RPMI7951 (cell line): ENCODE measurements at places on chromosomes 1 and 21. TPM values are rescaled to one million over a fixed set of nuclear protein-coding genes. Genes with fewer than 3 reads are reported as not detected.

GRCh38 chr21:37532868-37533780, 166.6 kb downstream of the DYRK1A start:
- peak; percentile 70 for DNase-seq

GRCh38 chr1:112532064-112532463, 23.3 kb downstream of the WNT2B start:
- no peak for DNase-seq

DNA sequence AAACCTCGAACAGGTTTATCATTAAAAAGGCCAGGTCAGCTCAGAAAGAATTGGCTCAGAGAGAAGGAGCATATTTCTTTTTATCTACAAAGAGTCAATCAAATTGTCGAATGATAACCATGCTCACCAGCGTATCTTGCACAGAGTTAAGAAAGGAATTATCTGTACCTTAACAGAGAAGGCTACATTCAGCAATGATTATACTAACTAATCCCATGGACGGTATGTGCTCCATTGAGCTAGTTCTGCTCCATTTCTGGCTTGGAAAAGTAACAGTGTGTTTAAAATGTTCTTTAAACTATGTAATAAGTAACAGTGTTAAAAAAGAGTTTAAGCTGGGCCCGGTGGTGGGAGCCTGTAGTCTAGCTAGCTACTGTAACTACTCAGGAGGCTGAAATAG, 4.2 kb downstream of the UBR4 start:
- no peak for DNase-seq

Gene CFAP74
- total RNA-seq, result 0.10 TPM in 1 of 2 replicates, not detected in the other

Gene TEDDM1
- not detected in 2 replicates for total RNA-seq

Gene GRHL3
- not detected in 2 replicates for total RNA-seq

DNA sequence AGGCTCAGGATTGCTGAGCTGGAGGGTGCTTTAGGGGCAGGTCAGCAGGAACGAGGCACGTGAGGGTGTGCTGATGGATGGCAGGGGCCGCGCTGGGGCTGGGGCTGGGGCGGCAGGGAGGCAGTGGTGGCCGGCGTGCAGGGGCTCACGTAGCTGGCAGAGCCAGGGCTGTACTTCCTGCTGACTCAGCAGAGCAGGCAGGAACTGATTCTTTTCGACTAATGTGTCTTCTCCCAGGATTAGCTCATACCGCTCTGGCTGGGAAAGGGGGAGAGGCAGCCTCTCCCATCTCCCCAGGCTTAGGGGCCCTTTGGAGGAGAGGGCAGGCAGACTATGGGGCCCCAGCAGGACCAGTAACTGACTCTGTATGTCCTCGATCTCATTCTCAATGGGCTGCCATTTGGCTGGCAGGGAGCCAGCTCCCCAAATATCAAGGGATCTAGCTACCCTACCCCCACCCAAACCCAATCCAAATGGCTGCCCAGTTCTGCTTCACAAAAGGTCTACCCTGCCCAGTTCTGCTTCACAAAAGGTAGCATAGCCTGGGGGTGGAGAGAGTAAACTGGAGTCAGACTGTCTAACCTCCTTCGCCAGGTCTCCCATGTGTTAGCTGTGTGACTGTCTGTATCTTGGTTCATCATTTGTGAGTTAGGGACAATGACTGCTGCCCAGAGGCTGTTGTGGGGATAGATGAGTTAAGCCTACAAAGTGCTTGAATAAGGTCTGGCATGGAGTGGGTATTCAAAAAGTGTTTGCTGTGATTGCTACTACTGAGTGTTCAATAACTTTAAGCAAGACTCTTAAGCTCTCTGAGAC, 100.1 kb upstream of the SLC2A1 start:
- DNase-seq, result no peak

Gene TTF2
- total RNA-seq, result 12.8 and 23.4 TPM in 2 replicates

Gene FAM131C
- 0.20 TPM in 1 of 2 replicates, not detected in the other for total RNA-seq

Gene SF3B4
- total RNA-seq, result 22.0 and 33.2 TPM in 2 replicates

Gene CCDC24
- total RNA-seq, result 5.5 and 5.9 TPM in 2 replicates

Gene LMOD1
- 0.49 and 0.60 TPM in 2 replicates for total RNA-seq

DNA sequence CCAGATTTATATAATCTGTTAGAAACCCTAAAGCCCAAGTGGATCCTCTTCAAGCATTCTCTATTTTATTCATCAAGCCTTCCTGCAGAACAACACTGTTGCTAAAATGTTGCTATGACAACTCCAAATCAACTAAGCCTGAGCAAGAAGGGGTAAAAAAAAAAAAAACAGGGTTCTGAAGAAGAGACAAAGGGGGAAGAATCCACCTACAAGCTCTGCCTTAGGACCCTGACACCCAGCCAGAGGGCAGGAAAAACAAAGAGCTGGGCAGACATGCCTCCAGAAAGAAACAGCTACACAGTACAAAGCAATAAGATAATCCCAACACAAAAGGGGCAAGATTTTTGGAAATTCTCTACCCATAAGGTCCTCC, 1.3 kb downstream of the USF1 start:
- no peak for DNase-seq

DNA sequence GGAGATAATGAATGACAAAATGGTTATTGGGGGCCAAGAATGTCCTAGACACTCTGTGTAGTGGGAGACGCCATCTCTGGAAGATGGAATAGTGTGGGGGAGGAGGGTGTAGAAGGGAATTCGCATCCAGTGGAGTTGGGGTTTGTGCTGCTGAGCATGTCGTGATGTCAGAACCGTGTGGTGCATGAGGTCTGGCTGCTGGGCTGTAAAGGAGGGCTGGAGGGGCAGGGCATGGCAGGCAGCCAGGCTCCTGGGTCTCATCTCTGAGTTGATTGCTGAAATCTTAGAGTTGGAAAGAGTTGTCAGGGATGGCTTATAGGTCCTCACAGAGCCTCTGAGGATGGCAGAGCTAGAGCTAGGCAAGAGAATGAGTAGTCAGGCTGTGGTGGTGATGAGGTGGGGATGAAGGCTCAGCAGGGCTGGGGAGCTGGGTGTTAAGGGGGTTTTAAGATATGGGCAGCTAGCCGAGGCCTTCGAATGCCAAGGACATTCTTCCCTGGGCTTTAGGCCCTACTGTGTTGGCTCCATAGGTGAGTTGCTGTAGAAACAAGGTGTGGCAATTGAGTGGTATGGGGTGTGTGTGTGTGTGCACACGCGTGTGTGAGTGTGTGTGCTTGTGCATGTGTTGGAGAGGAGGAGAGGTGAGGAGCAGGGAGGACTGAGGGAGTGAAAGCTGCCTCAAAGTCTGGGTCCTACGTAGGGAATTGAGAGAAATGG, 1.9 kb downstream of the PPFIA4 start:
- no peak for DNase-seq

- no peak for DNase-seq
These were observed 333 bp downstream of the LCE7A start for GRCh38 chr1:152860129-152860528.

- no peak for DNase-seq
These were observed 5.4 kb upstream of the WDR47 start for GRCh38 chr1:109047339-109047738.

Gene CFHR5
- not detected in 2 replicates for total RNA-seq

DNA sequence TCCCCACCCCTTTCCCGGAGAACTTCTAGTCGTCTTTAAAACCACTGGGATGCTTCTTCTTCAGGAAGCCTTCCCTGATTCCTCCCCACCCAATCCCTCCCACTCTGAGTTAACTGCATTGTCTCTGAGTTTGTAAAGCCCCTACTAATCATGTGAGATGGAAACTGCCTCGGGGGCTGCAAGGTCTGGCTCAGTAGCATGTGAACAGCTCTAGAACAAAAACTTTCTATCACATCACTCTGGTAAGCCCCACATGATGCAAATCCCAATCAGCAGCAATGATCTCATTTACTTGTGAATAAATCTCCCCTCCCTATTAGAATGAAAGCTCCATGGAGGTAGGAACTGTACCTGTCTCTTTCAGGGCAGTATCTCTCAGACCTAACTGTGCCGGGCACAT, 141.0 kb upstream of the JUN start:
- no peak for DNase-seq

DNA sequence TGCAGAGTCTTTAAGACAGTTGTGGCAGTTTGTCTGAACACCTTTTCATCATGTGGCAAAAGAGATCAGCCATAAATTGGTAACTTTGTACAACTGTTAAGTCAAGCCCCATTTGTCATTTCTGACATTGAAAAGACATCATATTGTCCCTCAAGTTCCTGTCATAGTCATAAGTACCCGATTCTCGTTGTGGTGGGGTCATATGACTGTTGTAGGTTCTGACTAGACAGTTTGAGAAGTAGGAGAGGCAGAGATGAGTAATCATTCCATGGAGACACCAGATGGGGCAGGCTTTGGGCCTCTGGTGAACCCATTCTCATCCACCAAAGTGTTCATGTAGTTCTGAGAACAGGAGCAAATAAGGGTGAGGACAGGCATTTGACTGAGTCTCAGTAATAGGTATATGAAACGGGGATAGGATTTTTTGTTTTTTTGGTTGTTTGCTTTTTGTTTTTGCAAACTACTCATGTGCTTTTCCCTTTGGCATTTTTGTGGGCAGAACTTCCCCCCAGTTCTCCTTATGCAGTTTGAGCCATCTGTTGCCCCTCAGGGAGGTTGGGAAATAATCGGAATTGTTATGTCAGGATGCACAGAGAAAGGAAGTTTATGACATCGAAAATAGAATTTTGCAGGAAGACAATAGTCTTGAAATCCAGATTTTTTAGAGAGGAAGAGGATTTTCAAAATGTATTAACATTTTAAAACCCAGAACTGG, 86.9 kb upstream of the KCNE2 start:
- peak; percentile 63 for DNase-seq

DNA sequence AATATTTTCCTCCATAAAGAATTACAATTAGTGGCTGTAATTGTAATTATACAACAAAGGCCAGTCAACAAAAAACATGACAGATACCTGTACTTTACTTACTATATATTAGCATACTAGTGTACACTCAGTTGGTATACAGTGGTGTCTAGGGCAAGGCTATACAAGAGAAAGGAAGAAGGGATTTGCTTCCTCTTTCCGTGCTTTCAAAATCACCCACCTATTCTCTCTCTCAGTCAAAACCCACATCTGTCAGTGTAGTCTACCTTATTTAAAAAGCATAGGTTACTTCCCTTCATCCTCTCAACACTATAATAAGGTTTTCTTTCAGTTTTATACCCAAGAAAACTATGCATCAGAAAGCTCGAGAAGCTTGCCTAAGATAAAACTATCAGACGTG, 355.8 kb upstream of the NR5A2 start:
- no peak for DNase-seq

DNA sequence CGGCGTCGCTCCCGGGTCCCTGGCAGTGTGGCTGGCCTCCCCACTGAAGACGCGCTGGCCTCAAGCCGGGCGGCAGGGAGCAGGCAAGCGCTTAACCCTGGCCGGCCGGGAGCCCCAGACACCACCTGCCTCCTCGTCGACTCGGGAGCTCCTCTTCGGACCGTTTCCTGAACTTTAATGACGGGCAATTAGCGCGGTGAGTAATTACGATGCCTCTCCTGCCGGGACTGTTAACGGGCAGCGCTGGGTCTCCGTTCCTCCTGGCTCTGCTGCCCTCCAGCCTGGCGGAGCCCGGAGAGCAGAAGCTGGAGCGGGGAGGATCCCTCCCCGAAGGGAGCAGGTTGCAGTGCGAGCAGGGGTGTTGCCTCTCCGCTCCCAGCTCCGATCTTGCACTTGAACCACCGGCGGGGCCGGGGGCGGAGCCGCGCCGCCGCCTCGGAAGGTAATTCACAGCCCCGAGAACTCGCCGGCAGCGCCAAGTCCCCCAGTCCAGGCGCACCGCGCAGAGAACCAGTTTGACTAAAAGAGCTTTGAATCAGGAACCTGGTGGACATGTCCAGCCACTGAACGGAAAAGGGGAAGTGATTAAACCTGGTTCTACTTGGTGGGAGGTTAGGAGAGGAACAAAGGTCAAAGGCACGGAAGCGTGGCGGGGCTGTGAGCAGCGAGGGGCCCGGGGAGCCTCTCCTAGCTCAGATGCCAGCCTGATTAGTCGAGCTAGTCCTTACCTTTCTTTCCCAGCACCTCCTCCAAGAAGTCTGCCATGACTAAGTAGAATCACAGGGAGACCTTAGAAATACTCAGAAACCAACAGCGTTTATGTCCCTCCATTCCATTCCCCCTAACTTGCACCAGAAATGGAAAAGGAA, 18.3 kb upstream of the PLEKHA6 start:
- peak; percentile 15 for DNase-seq
